Uterus (tissue), 4 donors: ENCODE measurements at places on chromosomes 5 and 9. TPM values are rescaled to one million over a fixed set of nuclear protein-coding genes. Genes with fewer than 3 reads are reported as not detected.

Gene CDC20B
- not detected for total RNA-seq

Gene BARX1
- total RNA-seq = not detected

Gene GARIN3
- total RNA-seq = not detected

GRCh38 chr5:150020249-150020648 lies 19.7 kb downstream of the HMGXB3 start:
- no peaks in the 10 kb centered on the region for H3K27me3 ChIP-seq
- H3K36me3 ChIP-seq = no peaks in the 10 kb centered on the region
- no peaks in the 10 kb centered on the region for H3K4me1 ChIP-seq
- no peak for DNase-seq
- H3K27ac ChIP-seq = no peak overlapping the region
- no peak overlapping the region for H3K4me3 ChIP-seq

GRCh38 chr5:93022796-93023447 lies 558.1 kb downstream of the NR2F1-AS1 start:
- H3K27ac ChIP-seq = no peak overlapping the region
- H3K27me3 ChIP-seq = no peaks in the 10 kb centered on the region
- no peaks in the 10 kb centered on the region for H3K36me3 ChIP-seq
- no peak for DNase-seq

GRCh38 chr5:81717226-81717625 lies 33.7 kb downstream of the SSBP2 start:
- no peak overlapping the region for H3K27ac ChIP-seq
- H3K36me3 ChIP-seq = no peaks in the 10 kb centered on the region
- H3K27me3 ChIP-seq = no peaks in the 10 kb centered on the region
- H3K4me1 ChIP-seq = peaks cover 15% of the 10 kb centered on the region
